ENCODE measurements at places on chromosomes 12 and 14.

DNA sequence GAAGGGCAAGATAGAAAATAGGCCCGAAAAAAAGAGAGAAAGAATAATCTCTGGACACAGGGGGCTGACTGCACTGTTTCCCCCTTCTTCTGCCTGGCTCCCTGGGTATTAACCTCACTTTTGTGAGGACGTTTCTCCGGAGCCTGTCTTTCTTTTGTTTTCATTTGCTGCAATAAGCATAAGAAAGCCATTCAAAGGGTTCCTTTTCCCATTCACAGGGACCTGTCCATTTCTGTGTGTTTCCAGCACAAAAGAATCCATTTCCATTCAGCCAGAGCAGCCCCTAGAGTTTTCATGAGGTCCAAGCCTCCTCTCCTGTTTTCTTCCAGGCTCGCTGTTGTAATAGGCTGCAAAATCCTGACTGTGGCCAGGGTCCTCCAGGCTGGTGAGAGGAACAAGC lies 16.8 kb downstream of the PLXNC1 start:
- DNase-seq = no peak

- no peak for DNase-seq
Measured at GRCh38 chr12:47318963-47319362, 239.2 kb upstream of the AMIGO2 start.

GRCh38 chr12:131901431-131902331 lies 7.3 kb downstream of the ULK1 start:
- no peak for DNase-seq

DNA sequence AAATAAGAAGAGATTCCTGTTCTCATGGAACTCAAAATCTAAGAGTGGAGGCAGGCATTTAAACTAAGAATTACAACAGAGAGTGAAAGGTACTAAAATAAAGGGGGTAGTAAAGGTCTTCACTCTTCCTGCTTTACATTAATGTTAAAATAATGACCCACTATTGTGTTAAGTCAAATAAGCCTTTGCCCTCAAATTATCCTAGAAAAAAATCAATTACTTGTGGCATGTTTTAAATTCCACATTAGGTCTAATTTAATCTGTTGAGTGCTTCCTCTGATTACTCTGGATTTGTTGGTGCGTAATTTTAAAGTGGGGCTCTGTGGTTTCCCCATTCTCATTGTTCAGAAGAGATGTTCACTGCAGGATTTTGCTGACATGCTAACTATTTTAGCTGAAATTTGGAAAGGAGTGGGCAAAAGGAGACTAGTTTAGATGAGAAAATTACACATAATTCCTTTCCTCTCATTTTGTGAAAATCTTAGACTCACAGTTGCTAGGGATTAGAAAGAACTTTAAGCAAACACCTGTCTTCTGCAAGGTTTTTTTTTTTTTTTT lies 35.5 kb downstream of the BTG1 start:
- no peak for DNase-seq

DNA sequence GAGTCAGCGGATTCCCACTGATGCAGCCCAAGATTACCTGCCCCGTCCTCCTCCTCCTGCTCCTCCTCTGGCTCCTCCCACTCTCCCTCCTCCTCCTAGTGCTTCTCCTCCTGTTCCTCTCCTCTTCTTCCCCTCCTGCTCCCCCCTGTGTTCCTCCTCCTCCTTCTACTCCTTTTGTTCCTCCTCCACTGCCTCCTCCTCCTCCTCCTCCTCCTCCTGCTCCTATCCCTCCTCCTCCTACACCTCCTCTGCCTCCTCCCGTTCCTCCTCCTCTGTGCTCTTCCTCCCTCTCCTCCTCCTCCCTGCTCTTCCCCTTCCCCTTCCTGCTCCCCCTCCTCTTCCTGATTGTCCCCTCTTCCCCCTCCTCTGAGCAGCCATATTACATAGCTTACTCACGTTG lies 141.3 kb downstream of the CACNA1C start:
- no peak for DNase-seq

- DNase-seq = no peak
Measured at GRCh38 chr12:127635838-127636237, 631.1 kb upstream of the TMEM132C start.

DNA sequence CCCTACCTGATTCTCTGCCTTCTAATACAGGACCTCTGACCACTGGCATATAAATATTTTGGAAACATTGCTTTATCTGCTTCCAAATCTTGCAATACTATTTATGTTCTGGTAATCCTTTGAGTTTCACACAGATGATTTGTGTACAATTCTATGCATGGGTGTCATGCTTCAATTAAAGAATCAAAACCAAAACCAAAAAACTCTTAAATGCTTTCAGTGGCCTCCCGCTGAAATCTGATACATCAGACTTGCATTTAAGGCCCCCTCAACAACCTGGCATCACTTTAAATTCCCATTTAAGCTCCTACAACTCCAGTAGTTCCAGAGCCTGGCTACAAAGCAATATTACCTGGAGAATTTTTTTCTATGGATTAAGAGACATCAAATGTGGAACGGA lies 221.7 kb upstream of the NAV3 start:
- DNase-seq = no peak

DNA sequence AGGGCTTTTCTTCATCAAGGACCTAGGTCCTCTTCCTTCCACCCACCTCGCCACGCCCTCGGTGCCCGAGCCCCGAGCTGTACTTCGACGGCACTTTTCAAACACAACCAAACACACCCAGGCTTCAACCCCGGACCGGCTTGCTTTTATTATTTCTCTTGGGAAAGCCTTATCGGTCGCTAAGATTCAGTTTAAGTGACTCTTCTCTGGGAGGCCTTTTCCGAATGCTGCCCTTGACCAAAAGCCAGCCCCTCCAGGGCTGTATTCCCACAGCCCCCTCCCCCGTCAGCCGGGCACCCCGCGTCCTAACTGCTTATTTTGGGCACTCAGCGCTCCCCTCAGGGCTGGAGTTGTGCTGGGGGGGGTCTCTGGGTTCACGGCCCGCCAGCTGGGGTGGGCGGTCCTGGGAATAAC lies 644 bp upstream of the PPP4R4 start:
- no peak for DNase-seq

DNA sequence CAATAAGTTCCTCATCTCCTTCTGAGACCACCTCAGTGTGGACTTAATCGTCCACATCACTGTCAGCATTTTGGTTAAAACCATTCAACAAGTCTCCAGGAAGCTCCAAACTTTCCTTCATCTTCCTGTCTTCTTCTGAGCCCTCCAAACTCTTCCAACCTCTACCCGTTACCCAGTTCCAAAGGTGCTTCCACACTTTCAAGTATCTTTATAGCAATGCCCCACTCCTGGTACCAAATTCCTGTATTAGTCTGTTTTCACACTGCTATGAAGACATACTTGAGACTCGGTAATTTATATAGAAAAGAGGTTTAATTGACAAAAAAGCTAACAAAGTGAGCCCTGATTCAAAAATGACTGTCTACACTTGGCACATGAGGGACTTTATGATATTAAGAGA lies 22.8 kb downstream of the EMP1 start:
- DNase-seq = no peak

DNA sequence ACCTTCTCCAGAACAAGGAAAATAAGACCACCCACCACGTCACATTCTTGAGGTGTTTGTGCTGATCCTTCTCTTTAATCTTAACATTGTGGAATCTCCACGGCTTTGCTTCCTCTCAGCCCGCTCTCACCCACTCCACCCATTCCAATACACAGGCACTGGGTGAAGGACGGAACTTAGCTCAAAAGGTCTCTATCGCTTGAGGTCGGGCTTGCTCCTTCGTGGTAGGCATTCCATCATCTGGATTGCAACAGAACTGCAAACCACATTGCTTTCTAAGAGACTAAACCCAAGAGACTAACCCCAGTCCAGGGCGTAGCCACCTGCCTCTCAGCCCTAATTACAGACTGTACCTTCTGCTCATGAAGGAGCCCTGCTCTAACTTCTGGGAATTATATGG lies 24.0 kb upstream of the MDM2 start:
- DNase-seq = no peak

DNA sequence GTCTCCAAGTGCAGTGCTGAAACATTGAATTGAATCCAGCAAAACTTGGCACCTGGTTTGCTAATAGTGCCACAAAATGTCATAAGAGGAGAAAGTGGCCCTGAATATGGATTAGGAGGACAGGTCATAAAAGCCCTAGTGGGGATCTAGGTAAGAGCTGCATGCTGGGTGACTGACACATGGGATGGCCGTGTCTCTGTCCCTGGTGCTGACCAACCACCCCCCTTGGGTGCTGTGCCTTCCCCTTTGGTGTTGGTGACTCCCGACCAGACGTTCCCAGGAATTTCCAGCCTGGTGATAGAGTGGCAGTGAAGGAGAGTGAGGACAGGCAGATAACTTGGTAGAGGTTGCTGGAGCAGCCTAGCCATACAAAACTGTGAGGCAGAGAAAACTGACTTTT lies 142.8 kb downstream of the VRK1 start:
- no peak for DNase-seq

GRCh38 chr12:2752676-2753371 lies 41.9 kb upstream of the FKBP4 start:
- no peak for DNase-seq

GRCh38 chr12:122813310-122813713 lies 21.9 kb upstream of the HIP1R start:
- DNase-seq = no peak

GRCh38 chr12:5466521-5466960 lies 34.6 kb downstream of the NTF3 start:
- no peak for DNase-seq

- no peak for DNase-seq
Measured at GRCh38 chr12:115983226-115983798, 294.2 kb downstream of the MED13L start.

- DNase-seq = no peak
Measured at GRCh38 chr14:93262446-93262845, 55.4 kb downstream of the UBR7 start.

- no peak for DNase-seq
Measured at GRCh38 chr12:131220331-131220685, 266.6 kb downstream of the ADGRD1 start.

DNA sequence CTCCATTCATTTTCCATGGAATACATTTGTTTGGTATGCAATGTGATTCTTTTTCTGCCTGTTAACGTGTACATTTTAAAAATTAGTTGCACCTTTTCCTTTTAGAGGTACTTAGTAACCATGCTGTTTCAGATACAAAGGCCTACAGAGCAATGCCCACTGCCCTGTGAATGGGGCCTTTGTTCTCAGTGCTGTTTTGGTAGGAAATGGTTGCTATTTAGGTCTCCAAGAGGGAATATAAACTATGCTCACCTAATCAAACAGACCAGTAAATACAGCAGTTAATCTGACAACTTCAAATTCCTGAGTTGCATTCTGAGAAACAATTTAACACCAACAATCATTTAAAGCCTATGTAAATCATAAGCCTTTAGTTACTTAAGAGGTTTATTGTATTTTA lies 188.7 kb downstream of the BCAT1 start:
- no peak for DNase-seq

- no peak for DNase-seq
Measured at GRCh38 chr14:104321088-104321801, 182.9 kb downstream of the KIF26A start.

DNA sequence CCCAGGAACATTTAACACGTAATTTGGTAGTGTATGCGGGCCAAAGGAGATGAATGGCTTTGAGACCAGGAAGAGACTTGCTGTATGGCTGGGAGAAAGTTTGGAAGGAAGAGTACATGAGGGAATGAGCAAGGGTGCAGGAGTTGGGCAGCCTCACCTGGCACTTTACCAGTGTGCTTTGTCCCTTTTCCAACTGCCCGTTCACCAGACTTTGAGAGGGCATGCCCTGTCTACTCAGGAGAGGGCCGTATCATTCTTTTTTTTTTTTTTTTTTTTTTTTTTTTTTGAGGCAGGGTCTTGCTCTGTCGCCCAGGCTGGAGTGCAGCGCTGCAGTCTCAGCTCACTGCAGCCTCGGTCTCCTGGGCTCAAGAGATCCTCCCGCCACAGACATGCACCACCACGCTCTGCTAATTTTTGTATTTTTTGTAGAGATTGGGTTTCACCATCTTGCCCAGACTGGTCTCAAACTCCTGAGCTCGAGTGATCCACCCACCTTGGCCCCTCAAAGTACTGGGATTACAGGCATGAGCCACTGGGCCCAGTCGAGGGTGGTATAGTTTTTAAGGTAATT lies 6.5 kb downstream of the DYNC1H1 start:
- DNase-seq = no peak

GRCh38 chr12:125824276-125824675 lies 759.0 kb downstream of the AACS start:
- DNase-seq = no peak

GRCh38 chr14:100105357-100106169 lies 40.3 kb downstream of the EVL start:
- DNase-seq = no peak

DNA sequence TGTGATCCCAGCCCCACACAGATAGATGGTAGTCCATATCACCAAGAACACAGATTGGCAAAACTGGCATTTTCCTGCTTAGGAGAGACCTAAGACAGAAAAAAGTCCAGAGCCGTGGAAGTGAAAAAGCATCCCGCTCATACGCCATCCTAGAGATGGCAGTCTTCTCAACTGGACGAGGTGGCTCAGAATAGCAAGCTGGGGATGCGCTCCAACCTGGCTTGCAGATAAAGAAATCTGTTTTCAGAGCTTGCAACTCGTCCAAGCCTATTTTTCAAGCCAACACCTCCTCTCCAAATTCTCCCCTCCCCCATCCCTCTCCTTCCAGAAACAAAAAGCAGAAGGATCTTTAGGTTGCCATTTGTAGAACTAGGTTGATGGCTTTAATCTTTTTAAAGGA lies 74.3 kb upstream of the OTX2 start:
- DNase-seq = no peak

GRCh38 chr14:77302926-77303325 lies 17.8 kb downstream of the POMT2 start:
- no peak for DNase-seq
